ENCODE measurements at places on chromosomes 2 and 18.

DNA sequence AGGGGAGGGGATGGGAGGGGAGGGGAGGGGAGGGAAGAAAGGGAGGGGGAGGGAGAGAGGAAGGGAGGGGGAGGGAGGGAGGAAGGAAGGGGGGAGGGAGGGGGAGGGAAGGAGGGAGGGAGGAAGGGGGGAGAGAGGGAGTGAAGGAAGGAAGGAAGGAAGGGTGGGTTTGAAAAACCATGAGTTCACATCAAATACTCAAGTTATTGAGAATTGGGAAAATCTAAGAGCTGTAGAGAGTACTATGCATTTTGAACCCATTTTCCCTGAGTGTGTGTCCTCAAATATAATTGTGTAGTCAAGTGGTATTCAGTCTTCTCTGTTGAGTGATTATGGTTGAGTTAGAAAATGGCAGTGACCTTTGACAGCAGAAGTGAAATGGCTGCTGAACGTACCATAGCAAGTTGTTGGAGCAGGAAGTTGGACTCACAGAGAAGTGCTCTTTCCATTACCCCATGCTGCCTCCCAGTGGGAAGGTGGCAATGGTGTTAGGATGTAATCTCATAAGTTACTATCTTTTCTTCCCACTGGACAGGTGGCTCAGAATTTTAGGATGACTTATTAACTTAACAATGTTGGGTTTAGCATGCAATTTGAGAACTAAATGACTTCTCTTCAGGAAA, 214.6 kb downstream of the SETBP1 start:
- DNase-seq = no peak

DNA sequence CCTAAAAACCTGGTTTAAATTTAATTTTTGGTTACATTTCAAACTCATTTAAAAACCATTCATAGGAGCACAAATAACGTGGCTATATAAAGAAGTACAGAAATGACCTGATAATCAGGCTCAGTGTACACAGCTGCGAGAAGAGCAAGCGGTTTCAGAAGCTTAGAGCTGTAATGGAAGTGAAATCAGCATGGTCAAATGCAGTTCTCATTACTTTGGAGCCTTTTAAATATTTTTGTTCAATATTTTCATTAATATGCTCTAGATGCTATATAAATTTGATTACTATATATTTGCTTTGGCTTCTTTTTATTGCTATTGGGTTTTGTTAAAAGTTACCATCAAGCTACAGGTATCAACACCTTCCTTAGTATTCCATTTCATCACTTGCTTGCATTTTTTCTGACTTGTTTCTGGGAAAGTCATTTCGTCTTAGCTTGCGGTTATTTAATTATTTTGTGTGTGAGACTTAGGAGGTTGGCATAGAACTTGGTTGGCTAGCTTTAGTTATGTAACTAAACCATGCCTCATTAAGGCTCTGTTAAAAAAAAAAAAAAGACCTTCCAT, 58.7 kb downstream of the AFTPH start:
- no peak for DNase-seq

DNA sequence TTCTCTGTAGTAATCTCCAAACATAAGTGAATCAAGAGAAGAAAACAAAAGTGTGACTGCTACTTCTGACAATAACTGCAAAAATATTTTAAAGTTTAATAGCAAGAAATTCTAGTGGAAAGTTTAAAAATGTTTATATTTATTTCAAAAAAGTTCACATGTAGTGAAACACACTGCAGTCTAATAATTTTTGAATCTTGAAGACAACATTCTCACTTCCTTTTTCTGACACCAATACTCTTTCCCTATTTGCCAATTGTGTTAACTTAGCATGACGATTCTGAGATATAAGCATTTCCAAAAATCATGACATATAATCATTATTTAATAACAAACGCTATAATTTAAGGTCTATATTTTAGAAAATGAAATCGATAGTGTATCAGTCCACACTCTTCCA, 429.1 kb upstream of the PKDCC start:
- no peak for DNase-seq

- DNase-seq = no peak
These were observed 334.7 kb upstream of the CELF4 start for GRCh38 chr18:37900326-37900725.

DNA sequence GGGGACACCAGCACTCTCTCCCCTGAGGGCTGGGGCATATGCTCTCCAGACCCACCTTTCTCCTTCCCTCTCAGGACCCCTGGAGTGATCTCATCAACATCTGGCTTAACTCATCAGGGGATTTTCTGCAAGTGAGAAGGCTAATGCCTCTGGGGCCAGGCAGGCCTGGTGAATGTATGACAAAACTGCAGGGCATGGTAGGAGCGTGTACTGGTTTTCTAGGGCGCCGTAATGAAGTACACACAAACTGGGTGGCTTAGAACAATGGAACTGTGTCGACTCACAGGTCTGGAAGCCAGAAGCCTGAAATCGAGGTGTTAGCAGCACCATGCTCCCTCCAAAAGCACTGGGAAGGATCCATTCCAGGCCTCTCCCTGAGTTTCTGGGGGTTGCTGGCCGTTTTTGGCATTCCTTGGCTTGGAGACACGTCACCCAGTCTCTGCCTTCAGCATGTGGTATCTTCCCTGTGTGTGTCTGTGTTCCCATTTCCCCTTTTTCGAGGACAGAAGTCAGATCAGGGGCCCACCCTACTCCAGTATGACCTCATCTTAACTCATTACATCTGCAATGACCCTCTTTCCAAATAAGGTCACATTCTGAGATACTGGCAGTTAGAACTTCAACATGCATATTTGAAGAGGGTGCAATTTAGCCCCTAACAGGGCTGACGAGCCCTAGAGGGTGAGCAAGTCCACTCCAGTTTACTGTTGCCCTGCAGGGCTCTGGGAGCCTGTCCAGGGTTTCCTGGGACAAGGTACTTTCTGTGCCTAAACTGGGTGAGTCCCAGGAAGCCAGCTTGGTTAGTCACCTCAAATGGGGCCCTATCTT, 45.5 kb upstream of the CAB39 start:
- no peak for DNase-seq

DNA sequence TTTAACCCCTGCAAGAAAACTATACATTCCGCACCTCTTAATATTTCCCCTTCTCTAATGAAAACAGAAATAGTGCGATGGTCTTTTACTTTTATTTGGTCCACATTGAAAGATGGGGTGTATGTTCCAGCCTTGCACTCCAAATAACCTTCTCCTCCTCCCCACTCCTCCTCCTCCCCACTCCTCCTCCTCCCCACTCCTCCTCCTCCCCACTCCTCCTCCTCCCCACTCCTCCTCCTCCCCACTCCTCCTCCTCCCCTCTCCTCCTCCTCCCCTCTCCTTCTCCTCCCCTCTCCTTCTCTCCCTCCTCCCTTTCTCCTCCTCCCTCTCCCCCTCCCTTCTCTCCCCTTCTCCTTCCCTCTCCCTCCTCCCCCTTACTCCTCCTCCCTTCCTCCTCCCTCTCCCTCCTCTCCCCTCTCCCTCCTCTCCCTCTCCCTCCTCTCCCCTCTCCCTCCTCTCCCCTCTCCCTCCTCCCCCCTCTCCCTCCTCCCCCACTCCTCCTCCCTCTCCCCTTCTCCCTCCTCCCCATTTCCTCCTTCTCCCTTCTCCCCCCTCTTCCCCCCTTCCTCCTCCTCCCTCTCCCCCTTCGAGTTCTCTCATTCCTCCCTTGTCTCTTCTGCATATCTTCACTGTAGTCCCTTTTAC, 70.4 kb downstream of the ZNF532 start:
- DNase-seq = no peak

DNA sequence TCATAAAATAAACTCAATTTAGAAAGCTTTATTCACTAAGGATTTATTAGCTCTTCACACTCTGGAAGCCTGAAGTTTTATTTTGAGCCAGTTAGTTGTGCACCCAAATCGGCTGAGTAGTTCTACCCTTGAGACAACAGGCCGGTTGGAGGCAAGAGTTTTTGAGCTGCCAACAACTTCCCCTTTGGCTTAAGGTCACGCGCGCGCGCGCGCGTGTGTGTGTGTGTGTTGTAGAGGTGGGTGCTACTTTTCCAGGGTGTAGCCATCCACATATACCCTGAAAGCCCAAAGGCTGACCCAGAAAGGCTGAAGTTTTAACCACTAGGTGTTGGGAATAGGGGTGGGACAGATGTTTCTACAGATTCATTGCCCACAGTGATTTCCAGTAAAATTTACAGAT, 150.2 kb upstream of the LHCGR start:
- DNase-seq = no peak

GRCh38 chr2:128036748-128037607, 9.1 kb upstream of the SAP130 start:
- DNase-seq = no peak

DNA sequence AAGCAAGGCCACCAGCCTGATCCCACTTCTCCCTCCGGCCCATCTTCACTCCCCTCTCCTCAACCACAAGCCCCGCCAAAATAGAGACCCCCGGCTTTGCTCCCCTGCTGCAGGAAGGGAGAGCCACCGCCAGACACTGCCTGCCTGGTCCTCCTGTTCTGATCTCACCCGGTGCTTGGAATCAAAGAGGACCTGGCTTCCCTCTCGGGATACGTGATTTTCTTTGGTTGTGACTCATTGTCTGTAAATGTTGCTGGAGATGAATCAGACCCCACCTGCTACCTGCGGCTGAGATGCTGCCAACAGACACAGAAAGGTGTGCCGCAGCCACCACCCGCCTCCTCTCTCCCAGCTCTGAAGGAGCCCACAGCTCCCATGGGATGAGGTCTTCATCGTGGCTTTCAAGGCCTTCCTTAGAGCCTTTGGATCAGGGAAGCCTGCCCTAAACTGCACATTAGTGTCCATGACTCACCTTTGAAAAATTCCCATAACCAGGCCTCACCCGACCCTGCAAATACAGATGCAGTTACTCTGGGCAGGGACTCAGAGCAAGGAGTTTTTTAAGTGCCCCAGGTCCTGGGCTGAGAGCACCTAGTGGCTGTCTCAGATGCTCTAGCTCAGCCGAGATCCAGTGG, 79.4 kb upstream of the ZNF532 start:
- peak; percentile 45 for DNase-seq

- no peak for DNase-seq
These were observed 87.9 kb downstream of the RAD51AP2 start for GRCh38 chr2:17430326-17430725.

- DNase-seq = no peak
These were observed 104.4 kb downstream of the LIPG start for GRCh38 chr18:49666045-49666775.

GRCh38 chr2:240383099-240383758, 52.2 kb upstream of the GPC1 start:
- DNase-seq = no peak

- DNase-seq = no peak
These were observed 596.0 kb downstream of the LRP1B start for GRCh38 chr2:141534666-141535362.

- DNase-seq = no peak
These were observed 24.1 kb upstream of the RABL2A start for GRCh38 chr2:113602869-113603466.

DNA sequence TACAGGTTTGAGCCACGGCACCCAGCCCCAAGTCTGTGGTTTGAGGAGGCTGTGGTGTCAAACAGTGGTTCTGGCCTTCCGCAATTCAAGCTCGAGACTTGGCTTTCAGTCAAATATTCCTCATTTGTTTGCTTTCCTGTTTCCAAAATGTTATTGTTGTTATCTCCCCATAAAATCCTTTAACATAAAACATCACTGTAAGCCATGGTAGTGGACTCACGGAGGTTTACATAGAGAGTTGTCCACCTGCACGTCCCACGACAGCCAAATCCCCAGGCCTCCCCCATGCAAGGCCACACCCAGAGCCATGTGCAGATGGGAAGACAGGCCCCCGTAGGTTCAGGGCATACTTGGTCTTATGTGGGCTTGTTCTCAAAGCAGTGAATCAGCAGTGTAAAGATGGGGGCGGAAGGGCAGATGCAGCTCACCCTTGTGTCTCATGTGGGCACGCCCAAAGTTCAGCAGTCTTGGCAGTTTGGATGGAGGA, 18.9 kb upstream of the ST3GAL5 start:
- DNase-seq = no peak

- no peak for DNase-seq
These were observed 247.3 kb downstream of the PRKCE start for GRCh38 chr2:45898819-45899218.

DNA sequence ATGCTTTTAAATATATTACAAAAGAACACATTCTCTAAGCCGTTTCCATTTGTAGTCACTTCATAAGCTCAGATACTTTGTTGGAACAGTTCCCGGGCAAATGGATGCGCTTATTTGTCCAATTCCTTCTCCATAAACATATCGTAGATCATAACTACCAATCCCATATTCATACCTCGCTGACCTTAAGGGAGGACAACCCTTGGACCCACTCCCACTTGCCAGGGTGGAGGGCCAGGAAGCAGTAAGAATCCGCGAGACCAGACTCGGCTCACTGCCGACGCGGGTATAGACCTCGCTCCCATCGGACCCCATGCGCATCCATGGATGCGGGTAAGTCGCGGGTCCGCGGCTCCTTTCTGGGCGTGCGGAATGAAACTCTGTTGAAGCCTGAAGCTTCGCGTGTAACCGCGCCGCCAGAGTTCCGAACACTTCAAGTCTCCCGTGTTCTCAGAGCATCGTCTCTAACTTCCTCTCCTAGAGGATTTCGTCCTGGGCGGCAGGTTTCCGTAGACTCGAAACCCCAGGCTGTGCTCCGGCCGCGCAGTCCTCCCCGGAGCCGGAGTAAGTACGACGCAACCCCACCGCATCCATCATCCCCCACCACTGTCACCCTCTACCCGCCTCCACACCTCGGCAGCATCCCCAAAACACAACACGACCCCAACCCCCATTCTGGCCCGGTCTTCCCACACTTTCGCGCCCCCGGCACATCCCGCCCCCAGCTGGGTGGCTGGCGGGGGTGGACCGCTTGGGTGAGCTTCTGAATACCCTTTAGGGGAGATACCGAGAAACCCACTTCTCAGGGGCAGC, 1.1 kb downstream of the DSC3 start:
- DNase-seq = no peak

DNA sequence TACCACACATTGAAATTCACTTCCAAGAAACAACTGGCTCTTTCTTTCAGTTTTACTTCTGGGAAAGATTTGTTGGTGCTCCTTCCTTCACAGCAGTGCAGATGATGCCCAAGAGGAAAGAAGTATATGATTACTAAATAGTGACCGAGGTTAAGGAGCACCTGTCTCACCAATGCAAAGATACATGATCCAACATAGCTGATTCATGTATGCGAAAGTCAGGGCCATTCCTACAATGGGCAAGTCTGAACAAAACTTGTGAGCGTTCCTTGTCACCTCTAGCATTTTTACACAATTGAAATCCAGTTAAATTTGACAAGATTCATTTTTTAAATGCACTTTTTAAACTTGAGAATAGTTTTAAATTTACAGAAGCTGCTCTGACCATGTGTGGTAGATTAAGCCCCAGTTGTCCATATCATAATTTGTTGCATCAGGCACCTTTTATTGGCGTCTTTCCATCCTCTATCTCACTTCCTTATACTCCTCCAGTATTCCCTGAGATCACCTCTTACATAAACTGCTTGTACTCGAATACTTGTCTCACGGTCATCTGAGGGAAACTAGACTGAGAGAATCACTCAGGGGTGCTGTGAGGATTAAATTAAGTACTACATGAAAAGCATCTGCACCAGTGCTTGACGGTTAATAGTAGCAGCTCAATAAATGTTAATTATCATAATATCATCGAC, 438.8 kb upstream of the CDH20 start:
- no peak for DNase-seq
